ENCODE measurements at places on chromosomes 12 and 14. TPM values are rescaled to one million over a fixed set of nuclear protein-coding genes. Genes with fewer than 3 reads are reported as not detected.

GRCh38 chr12:20477672-20478071 lies 109.3 kb downstream of the PDE3A start:
- no peak for DNase-seq
- H3K27me3 ChIP-seq: peaks cover 6% of the 10 kb centered on the region
- H3K4me3 ChIP-seq: no peak overlapping the region
- no peaks in the 10 kb centered on the region for H3K4me1 ChIP-seq

The TAS2R10 gene
- not detected for total RNA-seq

DNA sequence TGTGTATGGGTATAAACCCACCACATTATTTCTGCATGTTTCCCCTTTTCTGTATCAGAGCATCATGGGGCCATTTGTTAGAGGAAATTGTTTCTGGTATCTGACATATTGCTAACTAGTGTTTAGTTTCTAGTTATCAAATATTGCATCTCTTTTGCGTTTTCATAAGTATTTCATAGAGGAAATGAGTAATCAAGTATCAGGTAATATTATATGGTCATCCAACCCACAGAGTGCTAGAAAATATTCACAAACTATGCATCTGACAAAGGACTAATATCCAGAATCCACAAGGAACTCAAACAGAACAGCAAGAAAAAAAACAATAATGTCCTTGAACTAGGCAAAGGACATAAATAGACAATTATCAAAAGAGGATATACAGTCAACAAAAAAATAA lies 258.9 kb upstream of the LRIG3 start:
- H3K4me1 ChIP-seq: no peaks in the 10 kb centered on the region
- no peak overlapping the region for H3K27ac ChIP-seq
- H3K27me3 ChIP-seq: no peaks in the 10 kb centered on the region
- no peak overlapping the region for H3K4me3 ChIP-seq

GRCh38 chr12:22935501-22935900 lies 310.5 kb downstream of the ETNK1 start:
- no peak for DNase-seq
- H3K4me3 ChIP-seq: no peak overlapping the region
- H3K36me3 ChIP-seq: no peaks in the 10 kb centered on the region

- DNase-seq: no peak
- peak overlapping the region; percentile 98 for H3K27ac ChIP-seq
- no peaks in the 10 kb centered on the region for H3K27me3 ChIP-seq
Observed at GRCh38 chr14:97726676-97727075, 929.5 kb downstream of the VRK1 start.

- H3K36me3 ChIP-seq: no peaks in the 10 kb centered on the region
- no peak for DNase-seq
- peaks cover 8% of the 10 kb centered on the region for H3K27me3 ChIP-seq
- no peak overlapping the region for H3K27ac ChIP-seq
Observed at GRCh38 chr12:58262796-58263195, 321.4 kb downstream of the ATP23 start.

- peak overlapping the region; percentile 52 for H3K4me3 ChIP-seq
- peaks cover 36% of the 10 kb centered on the region for H3K4me1 ChIP-seq
- peak overlapping the region; percentile 57 for H3K27ac ChIP-seq
- no peaks in the 10 kb centered on the region for H3K27me3 ChIP-seq
Observed at GRCh38 chr12:96048393-96048969, 13.1 kb upstream of the LTA4H start.

The NEDD8 gene
- 90.0 TPM for total RNA-seq

- H3K27me3 ChIP-seq: no peaks in the 10 kb centered on the region
- no peak overlapping the region for H3K4me3 ChIP-seq
- H3K27ac ChIP-seq: no peak overlapping the region
- H3K36me3 ChIP-seq: no peaks in the 10 kb centered on the region
- H3K4me1 ChIP-seq: no peaks in the 10 kb centered on the region
Observed at GRCh38 chr14:22243971-22244581, 344.9 kb downstream of the DAD1 start.

GRCh38 chr14:22824711-22825359 lies 4.9 kb upstream of the MRPL52 start:
- no peak for DNase-seq
- peak overlapping the region; percentile 3 for H3K4me3 ChIP-seq
- no peak overlapping the region for H3K27ac ChIP-seq
- H3K27me3 ChIP-seq: peaks cover 13% of the 10 kb centered on the region

The TMEM132D gene
- total RNA-seq: not detected

GRCh38 chr14:66099451-66099850 lies 386.7 kb upstream of the CCDC196 start:
- peaks cover 24% of the 10 kb centered on the region for H3K27me3 ChIP-seq
- no peak overlapping the region for H3K4me3 ChIP-seq
- H3K36me3 ChIP-seq: no peaks in the 10 kb centered on the region
- no peak overlapping the region for H3K27ac ChIP-seq

All from T-helper 17 cell (primary cell).